IPS DF 19.7 (cell line): ENCODE measurements at places on chromosomes 2 and 18.

GRCh38 chr2:37689751-37690150 is 18.3 kb upstream of the CDC42EP3 start:
- no peak for DNase-seq

- no peak for DNase-seq
These were observed 8.0 kb downstream of the TMBIM1 start for GRCh38 chr2:218284106-218284811.

GRCh38 chr18:75530566-75531211 is 103.2 kb upstream of the SMIM21 start:
- no peak for DNase-seq

- DNase-seq, result no peak
These were observed 302.5 kb downstream of the PIEZO2 start for GRCh38 chr18:10846657-10847407.

- no peak for DNase-seq
These were observed 64.9 kb downstream of the NCKAP5 start for GRCh38 chr2:133503323-133503722.

DNA sequence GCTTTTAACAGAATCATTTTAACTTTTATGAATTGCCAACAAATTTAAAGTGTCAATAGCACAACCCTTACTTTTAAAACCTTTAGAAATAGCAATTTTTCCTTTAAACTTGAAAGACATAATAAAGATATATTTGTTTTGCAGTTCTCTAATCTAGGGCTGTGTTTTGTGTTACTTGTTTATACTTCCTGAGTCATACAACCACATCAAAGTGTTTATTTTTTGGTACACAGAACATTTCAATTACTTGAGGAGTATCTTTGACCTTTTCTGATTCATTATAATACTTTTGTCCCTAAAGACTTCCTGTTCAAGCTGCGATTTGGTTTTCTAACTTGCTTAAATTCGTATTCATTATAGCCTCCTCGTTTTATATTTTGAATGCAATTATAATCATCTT is 21.8 kb downstream of the TYW5 start:
- no peak for DNase-seq

GRCh38 chr18:14922965-14923565 is 175.1 kb downstream of the ANKRD30B start:
- DNase-seq, result no peak

- no peak for DNase-seq
These were observed 36.9 kb upstream of the KLF11 start for GRCh38 chr2:10006236-10007161.

GRCh38 chr18:9760641-9761040 is 52.5 kb downstream of the RAB31 start:
- no peak for DNase-seq

GRCh38 chr2:179898873-179899272 is 37.5 kb upstream of the ZNF385B start:
- DNase-seq, result peak; percentile 64

GRCh38 chr2:238236571-238236970 is 3.3 kb downstream of the HES6 start:
- DNase-seq, result no peak

GRCh38 chr18:57705832-57706595 is 84.4 kb upstream of the NARS1 start:
- DNase-seq, result no peak

DNA sequence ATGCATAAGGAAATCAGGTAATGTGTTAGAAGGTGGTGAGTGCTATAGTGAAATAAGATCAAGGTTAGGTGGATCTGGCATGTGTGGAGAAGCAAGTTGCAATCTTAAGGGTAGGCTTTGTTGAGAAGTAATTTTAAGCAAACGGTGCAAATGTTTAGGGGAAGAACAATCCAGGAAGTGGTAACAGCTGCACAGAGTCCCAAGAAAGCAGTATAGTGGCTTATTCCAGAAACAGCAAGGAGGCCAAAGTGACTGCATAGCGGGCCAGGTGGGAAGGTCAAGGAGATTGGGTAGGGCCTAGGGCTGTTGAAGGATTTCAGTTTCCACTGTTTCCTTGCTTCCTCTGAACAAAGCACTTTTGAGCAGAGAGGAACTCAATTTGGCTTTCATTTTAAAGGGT is 30.0 kb upstream of the RAB1A start:
- no peak for DNase-seq

GRCh38 chr2:213261715-213262114 is 22.5 kb upstream of the SPAG16 start:
- no peak for DNase-seq

- DNase-seq, result no peak
These were observed 163.9 kb upstream of the HNMT start for GRCh38 chr2:137800386-137800785.

DNA sequence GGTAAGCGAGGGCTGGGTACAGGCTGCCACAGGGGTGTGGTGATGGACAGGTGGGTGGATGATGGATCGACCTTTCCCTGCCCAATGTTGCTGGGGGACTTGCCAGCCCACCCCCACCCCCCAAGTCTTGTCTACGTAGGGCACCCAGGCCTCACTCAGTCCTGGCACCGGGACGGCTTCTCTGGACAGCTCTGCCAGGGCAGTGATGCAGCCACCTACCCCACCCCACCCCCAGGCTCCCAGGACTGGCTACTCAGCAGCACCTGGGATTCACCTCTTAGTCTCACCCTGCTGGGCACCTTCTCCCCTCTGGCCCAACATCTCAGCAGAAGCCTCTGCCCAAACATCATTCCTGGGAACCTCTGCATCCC is 55.7 kb downstream of the ANKMY1 start:
- DNase-seq, result no peak

DNA sequence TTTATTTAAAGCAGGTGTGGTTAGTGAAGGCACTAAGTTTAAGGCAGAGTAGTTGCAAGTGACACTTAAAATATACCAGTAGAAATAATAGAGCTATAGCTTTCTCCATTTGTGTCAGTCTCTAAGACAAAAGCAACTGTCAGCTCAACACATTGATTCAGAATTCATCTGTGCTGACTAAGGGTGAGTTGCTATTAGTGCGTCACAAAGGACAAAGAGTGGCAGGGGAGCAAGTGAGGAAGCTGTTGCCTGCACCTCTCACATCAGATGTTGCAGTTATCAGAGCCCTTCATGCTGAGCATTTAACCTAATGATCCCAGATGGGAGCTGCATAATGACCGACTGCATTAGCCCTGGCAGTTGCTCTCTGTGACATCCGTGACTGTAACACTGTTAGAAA is 138.6 kb downstream of the DTNA start:
- no peak for DNase-seq

- no peak for DNase-seq
These were observed 1.3 kb downstream of the HDAC4 start for GRCh38 chr2:239399433-239399920.

DNA sequence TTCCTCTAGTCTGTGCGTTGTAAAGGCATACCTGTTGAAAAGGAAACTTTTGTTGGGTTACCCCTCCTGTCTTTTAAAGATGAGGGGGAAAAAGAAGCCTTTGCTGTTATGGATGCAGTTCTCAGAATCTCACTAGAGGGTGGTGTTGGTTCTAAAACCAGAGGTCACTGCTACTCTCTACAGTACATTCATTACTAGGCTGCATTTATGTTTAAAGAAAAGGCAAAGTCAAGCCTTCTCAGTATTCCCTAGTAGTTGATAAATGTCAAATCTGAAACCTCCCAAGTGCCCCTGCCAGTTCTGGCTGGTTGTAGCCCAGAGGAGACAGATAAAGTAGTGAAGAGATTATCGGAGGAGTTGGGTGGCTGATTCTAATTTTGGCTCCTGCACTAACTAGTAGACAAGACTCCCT is 1.4 kb upstream of the PLCL1 start:
- DNase-seq, result no peak

- DNase-seq, result no peak
These were observed 11.8 kb downstream of the TDRD15 start for GRCh38 chr2:21135585-21135984.

GRCh38 chr18:63858456-63858855 is 29.0 kb upstream of the SERPINB2 start:
- no peak for DNase-seq

GRCh38 chr2:27264753-27265535 is 2.1 kb upstream of the SLC30A3 start:
- DNase-seq, result no peak

DNA sequence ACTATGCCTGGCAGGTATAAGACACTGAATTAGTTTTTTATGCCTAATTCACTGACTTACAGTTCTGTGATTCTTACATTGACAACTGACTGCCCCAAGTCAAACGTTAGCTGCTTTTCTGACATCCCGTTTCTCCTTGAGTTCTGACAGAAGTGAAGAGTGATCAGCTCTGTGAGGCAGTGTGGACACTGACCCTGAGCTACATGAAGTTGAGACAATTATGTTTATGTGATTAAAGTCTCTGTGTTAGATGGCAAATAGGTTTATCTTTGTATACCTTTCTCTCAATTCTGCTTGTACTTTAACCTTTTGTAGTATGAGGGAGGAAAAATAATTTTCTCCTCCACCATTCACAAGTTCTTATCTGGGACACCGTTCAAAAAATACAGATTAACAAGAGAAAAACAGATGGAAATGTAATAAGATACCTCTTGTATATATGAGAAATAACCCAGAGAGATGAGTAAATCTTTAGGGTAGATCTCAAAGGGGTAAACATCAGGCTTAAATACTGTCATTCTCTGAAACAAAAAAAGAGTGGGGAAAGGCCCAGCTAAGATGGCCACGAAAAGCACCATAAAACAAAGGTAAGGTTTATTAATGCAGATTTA is 85.4 kb upstream of the B3GNT2 start:
- DNase-seq, result no peak

GRCh38 chr2:147449323-147449991 is 395.4 kb upstream of the ACVR2A start:
- DNase-seq, result peak; percentile 28

DNA sequence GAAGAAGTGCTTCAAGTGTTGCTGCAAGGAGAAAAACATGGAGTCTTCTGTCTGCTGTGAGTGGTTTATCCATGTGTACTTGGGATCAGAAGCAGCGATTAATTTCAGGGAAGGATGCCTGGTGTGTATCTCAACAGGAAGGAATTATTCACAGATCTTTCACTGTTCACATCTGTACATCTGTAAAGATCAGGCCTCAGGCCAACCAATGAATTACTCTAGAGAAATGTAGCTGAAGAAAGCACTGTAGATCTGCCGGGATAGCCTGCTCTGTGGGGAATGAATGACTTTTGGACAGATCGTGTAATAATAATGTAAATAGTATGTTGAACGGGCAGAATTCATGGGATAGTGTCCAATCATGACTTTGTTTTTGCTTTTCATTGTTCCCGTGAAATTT is 54.0 kb upstream of the SPP2 start:
- DNase-seq, result no peak

- DNase-seq, result no peak
These were observed 158.1 kb upstream of the SPATS2L start for GRCh38 chr2:200148366-200148765.

GRCh38 chr2:233275223-233275622 is 23.8 kb downstream of the ATG16L1 start:
- no peak for DNase-seq

- DNase-seq, result no peak
These were observed 245.4 kb downstream of the PTPRM start for GRCh38 chr18:7812431-7813063.

- no peak for DNase-seq
These were observed 548 bp upstream of the FBLN7 start for GRCh38 chr2:112137516-112138158.

DNA sequence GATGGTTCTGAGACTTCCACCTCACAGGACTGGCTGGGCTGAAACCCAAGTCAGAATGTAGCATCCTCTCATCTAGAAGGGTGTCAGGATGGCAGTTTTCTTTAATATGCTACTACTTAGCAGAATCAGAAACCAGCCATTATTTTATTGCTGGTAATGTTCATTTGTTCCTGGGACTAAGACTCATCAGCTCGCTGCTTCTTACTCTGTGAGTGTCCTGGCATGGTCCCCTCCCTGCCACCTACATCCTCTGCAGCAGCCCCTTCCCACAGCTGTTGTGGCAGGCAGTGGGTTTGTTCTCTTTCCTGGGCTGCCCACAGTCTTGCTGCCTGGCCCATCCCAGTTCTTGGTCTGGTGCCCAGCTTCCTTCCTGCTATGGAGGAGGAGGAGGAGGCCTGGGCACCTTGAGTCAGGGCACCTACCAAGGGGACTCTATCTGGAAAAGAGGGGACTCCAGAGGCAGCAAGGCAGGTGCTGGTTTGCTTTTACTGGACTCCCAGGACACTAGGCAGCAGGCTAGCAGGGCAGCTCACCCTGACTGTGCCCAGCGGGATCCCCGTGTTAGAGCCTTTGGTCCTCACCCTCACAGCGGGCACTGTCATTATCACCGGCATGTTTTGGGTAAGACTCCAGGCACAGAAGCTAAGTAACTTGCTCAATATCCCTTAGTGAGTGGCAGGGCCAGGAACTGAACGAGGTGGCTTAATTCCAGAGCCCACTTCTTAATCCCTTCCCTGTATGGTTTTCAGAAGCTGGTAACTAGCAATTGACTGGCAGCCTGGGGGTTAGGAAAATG is 62.1 kb downstream of the LRRFIP1 start:
- no peak for DNase-seq
